ENCODE measurements at places on chromosomes 4 and X.

GRCh38 chr4:136908122-136908521, 624.2 kb downstream of the PCDH18 start:
- DNase-seq: no peak

DNA sequence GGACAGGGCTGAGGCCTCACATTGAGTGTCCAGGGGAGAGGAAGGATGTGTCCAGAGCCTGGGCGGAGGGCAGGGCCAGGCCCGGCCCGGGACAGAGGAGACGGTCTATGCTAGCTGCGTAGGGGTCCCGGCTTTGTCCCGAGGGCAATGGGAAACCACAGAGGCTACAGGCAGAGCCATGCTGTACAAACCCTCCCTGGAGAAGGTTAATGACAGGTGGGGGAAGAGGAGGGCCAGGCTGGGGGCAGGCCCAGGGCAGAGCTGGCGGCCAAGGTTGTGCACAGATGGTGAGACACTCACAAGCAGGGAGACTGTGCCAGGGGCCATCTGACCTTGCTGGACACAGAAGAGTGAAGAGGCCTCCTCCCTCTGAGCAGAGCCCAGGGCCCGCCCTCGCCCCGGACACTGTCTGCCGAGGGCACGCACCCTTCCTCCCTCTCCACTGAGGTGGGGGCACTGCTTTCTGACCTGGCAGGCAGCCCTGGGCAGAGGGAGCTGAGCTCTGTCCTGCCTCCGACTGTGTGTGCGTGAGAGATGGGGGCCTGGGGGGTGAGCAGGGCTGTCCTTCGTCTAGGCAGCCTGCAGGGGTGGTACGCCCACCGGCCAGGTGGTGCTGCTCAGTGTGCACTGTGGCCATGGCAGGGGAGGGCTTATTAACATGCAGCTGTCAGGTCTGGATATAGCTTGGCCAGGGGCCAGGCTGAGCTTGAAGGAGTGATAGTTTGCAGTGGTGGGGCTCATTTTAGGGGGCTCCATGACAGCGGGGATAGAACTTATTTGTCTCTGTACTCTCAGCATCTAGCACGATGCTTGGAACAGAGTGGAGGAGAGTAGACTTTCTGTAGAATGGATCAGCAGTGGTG, 75.7 kb upstream of the LRPAP1 start:
- no peak for DNase-seq

- no peak for DNase-seq
These were observed 1444.0 kb upstream of the PCDH7 start for GRCh38 chr4:29276150-29276549.

DNA sequence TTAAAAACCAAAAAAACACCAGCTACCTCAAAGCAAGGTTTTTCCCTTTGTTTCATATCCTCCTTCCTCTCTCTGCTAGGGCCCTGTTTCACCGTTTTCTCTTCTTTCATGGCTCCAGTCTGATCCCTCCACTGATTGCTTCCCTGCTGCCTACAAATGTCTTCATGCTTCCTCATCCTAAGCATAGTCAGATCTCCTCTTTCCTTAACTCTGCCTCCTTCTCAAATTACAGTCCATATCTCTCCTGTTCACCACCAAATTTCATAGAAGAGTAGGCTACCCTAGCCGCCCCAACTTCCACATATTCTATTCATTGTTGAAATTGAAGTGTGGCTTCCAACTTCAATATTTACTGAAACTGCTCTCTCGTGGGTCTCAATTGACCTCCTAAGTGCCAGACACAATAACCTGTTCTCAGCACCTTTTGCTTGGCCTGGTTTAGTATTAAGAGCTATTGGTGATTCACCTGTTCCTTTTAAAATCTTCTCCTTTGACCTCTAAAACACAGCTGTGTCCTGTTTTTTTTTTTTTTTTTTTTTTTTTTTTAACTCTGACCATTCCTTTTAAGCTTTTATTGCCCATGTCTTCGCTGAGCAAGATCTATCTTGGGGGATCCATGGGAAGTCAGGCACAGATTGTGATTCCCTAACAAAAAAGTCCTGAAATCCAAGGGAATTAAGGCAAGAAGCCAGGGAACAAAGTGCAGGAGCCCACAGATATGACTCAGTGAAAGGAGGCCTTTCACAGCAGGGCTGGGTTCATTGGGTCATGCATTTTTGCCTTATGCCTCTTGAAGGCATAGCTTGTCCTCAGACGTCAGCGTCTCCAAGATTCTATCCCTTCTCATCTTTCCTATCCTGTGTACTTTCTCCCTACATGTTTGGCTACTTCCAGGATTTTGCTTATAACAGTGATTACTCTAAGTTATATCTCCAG, 85.4 kb downstream of the RPS3A start:
- no peak for DNase-seq

GRCh38 chrX:9088896-9089295, 55.0 kb upstream of the FAM9B start:
- DNase-seq: no peak

GRCh38 chr4:174089711-174090110, 193.8 kb downstream of the FBXO8 start:
- no peak for DNase-seq

DNA sequence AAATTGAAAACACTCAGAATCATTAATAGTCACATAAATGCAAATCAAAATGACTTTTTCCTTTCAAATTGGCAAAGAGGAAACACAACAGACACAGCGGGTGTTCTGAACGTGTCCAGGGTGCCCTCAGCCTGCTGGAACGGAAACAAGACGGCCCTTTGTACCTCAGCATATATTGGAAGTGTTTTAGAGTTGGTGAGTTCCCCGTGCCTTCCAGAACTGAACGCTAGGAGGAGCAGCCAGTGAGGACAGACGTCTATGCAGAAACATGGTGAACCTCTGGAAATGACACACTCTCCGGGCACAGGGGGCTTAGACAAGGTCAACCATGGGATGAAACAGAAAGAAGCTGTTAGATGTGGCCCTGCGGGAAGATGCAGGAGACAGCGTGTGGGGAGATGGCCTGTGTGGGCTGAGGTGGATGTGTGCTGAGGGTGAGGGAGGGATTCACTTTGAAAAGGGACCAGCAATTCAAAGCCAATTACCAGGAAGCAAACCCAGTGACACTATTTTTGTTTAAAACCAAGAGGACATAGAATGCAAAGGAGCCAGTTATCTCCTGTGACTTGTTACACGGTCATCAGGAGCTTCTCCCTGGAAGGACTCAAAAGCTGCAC, 40.4 kb downstream of the RNF212 start:
- peak; percentile 39 for DNase-seq

GRCh38 chr4:149164282-149164681, 651.4 kb downstream of the IQCM start:
- DNase-seq: no peak

DNA sequence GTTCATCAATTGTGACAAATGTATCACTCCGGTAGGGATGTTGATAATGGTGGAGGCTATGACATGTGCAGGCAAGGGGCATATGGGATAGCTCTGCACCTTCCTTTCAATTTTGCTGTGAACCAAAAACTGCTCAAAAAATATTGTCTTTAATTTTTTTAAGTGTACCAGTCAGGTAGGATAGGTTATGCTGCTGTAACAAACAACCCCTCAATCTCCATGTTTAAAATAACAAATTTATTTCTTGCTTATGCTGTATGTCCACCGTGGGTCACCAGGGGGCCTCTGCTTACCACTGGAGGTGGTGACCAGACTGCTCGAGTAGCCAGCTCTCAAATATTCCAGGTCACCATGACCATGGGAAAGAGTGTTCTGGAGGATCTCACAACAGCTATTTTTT, 23.4 kb upstream of the MSX1 start:
- no peak for DNase-seq

DNA sequence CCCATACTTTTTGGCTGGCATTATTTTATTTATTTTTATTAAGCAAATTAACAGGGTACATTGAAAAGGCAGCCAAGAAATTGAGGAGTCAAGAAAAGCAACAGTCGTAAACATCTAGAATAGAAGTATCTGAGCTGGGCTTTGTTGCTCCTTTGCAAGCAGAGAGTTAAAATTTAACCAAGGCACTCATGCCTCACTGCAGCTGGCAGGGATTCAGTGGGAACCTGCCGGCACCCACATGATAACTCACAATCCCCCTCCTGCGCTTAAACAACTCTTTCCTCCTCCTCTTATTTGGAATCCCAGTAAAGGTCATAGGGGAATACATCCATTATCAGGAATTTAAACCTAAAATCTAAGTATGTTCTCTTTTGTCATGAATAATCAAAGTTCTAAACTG, 115.5 kb downstream of the SOX3 start:
- no peak for DNase-seq

GRCh38 chr4:142549248-142549647, 296.9 kb downstream of the INPP4B start:
- DNase-seq: no peak

DNA sequence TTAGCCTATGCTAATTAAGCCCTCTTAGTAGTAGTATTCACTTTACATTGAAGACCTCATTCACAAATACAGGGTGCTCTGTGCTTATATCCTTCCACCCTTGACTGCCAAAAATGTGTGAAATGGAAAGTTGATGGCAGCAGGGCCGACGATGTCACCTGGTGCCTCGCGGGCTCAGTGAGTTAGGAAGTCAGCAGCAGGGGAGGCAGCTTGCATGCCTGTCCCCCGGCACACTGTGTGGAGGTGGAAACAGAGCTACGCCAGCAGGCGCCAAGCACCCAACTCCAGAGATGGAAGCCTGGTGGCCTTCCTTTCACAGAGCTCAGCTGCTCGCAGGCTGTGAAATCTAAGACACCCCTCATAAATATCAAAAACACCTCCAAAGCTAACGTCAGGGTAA, 8.4 kb downstream of the MSL3 start:
- DNase-seq: no peak

DNA sequence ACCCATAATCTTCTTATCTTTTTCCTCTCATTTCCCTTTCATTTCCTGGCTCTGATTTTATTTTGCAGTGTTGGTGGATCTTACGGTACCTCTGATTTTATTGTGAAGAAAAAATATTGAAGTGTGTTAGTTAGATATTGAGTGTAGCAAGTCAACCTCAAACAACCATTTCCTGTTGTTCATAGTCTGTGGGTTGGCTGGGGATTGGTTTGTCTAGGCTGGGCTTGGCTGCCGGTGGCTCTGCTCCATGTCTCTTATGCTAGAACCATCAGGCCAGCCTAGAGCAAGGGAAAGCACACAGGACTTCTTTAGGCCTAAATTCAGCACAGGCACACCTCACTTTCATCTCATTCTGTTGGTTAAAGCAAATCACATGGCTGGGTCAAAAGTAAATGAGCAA, 383.1 kb upstream of the LCORL start:
- no peak for DNase-seq

- no peak for DNase-seq
These were observed 43.3 kb upstream of the STAG2 start for GRCh38 chrX:123918106-123918721.

GRCh38 chrX:72201836-72202536, 20.4 kb downstream of the PIN4 start:
- DNase-seq: no peak

- no peak for DNase-seq
These were observed 98.2 kb downstream of the KLHL8 start for GRCh38 chr4:87122252-87122651.

GRCh38 chr4:101500742-101501141, 153.4 kb upstream of the PPP3CA start:
- no peak for DNase-seq

DNA sequence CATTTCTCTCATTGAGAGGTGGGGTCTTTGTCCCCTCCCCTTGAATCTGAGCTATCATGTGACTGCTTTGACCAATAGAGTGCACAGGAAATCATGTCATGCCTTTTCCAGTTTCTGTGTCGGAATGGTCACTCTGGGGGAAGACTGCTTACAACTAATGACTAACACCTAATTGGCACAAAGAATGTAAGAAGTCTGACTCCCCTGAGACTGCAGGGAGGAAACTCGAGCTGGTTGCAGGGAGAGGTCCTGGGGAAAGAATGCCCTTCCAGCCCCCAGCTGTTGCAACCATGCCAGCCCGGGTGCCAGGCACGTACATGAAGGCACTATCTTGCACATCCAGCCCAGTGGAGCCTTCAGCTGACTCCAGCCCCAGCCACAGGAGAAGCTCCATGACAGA, 254.2 kb downstream of the DHX15 start:
- no peak for DNase-seq

- no peak for DNase-seq
These were observed 53.9 kb downstream of the ENPP6 start for GRCh38 chr4:184163813-184164212.

DNA sequence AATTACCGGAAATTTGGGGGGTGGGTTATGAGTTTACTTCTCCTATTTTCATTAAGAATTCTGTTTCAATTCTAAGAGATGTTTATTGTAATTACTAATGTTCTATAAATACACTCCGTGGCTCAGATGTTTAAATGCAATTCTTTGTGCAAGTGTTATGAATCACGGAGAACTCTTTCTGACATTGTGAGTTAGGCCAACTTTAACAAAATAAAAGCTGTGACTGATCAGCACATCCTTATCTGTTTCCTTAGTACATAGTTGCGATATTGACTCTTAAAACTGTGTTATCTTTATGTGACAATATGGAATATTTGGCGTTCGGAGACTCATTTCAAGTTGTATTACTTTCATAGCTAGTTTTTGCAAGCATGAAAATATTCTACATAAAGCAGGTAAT, 902 bp downstream of the KLHL4 start:
- no peak for DNase-seq

- no peak for DNase-seq
These were observed 6.2 kb downstream of the AFF1 start for GRCh38 chr4:86940920-86941460.

DNA sequence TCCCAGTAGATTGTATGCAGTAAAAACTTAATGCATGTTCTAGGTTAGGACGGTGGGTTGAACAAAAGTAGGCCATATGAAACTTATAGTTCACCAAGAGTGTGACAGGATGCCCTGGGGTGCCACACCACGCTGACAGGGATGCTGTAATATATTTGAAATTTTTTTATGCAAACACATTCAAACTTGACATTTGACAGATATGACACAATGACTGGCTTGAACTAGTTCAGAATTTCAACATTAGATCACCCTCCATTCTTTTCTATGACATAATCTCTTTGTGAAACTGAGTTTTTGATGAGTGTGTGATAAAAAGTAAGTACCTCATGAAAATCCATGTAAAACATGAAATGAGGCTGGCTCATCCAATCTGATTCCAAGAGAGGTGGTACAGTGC, 198.4 kb downstream of the PALLD start:
- no peak for DNase-seq

- no peak for DNase-seq
These were observed 75.3 kb upstream of the RAPGEF2 start for GRCh38 chr4:159027535-159027934.
